ENCODE measurements at places on chromosomes 4 and X.
A peak's percentile ranks its signal among the peaks of the same experiment; 100 is the strongest.

DNA sequence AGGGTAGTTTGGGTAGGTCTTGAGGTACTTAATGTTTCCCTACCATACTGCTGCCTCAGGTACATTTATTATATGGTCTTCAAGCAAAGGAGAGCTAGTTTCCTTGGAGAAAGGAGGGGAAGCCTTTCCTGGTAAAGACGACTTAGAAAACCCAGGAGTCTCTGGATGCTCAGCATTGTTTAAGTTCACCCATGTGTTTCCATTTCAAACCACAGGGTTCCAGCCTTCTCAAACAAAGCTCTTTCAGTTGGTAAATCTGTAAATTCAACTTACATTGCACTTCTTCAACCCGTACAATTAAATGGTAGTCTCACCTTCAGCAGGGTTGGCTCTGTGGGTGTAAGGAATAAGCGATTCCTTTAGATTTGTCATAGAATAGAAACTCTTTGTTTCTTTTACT is 111.9 kb upstream of the UNC5C start:
- no peak for DNase-seq

- no peak for DNase-seq
Measured at GRCh38 chr4:61614231-61614630, 414.1 kb downstream of the ADGRL3 start.

- no peak for DNase-seq
Measured at GRCh38 chrX:107206697-107207065, 270 bp downstream of the DNAAF6 start.

DNA sequence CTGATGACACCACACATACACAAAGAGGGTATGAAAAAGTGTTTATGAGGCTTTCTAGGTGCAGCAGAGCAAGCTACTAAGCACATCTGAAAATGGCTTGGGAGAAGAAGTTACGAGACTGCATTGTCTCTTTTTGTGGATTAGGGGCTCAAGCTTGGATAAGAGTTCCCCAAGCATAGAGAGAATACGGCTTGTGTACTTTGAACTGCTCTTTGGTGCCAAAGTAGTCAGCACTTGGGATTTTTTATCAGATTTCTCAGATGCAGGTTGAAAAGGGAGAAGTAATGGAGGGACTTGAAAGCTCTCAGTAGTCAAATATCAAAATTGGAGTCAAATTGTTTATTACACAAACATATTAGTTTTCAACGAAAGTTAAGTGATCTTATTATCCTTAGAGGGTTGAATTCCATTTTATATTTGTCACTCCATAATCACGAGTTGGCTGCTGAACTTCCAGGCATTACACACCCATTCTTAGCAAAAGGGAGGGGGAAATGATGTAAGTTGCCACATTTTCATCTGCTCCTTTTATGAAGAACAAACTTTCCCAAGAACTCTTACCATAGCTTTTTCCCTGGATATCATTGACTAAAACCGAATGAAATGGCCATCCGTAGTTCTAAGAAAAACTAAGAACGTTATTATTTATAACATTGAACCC is 1904.9 kb downstream of the PCDH7 start:
- DNase-seq: no peak

DNA sequence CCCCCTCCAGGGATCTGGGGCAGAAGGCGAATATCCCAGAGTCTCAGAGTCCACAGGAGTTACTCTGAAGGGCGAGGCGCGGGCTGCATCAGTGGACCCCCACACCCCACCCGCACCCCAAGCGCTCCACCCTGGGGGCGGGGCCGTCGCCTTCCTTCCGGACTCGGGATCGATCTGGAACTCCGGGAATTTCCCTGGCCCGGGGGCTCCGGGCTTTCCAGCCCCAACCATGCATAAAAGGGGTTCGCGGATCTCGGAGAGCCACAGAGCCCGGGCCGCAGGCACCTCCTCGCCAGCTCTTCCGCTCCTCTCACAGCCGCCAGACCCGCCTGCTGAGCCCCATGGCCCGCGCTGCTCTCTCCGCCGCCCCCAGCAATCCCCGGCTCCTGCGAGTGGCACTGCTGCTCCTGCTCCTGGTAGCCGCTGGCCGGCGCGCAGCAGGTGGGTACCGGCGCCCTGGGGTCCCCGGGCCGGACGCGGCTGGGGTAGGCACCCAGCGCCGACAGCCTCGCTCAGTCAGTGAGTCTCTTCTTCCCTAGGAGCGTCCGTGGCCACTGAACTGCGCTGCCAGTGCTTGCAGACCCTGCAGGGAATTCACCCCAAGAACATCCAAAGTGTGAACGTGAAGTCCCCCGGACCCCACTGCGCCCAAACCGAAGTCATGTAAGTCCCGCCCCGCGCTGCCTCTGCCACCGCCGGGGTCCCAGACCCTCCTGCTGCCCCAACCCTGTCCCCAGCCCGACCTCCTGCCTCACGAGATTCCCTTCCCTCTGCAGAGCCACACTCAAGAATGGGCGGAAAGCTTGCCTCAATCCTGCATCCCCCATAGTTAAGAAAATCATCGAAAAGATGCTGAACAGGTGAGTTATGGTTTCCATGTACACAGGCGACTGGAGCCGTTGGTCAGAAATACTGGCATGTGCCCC is at the start of gene CXCL1:
CXCL1 (plus strand) TSS at position 264 of the 926 bp plus-strand sequence; CDS start at position 342, 78 bp downstream.
- peak; percentile 54 for DNase-seq

- no peak for DNase-seq
Measured at GRCh38 chr4:80239480-80240150, 26.8 kb upstream of the FGF5 start.

DNA sequence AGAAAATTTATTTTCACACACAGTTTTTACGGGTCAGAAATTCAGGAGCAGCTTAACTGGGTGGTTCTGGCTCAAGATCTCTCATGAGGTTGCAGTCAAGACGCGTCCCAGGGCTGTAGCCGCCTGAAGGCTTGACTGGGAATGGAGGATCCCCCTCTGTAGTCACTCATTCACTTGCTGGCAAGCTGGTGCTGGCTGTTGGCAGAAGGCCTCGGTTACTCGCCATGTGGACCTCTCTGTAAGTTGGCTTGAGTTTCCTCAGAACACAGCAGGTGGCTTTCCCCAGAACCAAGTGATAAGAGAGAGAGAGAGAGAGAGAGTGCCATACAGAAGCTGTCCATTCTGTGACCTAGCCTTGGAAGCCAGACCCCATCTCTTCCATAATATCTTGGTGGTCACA is 132.8 kb downstream of the DCLK2 start:
- DNase-seq: no peak

- no peak for DNase-seq
Measured at GRCh38 chr4:79253924-79254323, 71.9 kb downstream of the NAA11 start.

- DNase-seq: no peak
Measured at GRCh38 chr4:8709729-8710360, 117.3 kb downstream of the CPZ start.

Measured in endothelial cell (in vitro differentiated cells).